T-helper 2 cell (primary cell): ENCODE measurements at places on chromosomes 6 and 20.

DNA sequence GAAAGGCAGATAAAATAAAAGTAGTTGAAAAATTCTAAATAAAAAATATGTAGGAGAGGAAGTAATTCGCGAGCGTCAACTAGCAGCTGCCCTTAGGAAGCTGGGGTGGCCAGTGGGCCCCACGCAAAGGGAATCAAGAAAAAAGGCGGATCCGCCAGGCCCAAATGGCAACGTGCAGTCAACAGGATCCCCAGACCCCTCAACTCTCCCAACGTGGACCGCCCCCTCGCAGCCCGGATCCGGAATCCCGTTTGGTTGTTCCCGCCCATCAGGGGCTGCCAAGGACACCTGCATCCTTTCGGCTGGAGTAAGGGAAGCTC lies 296 bp downstream of the DZANK1 start:
- no peak for DNase-seq

GRCh38 chr6:69279805-69280204 lies 517.0 kb downstream of the LMBRD1 start:
- no peak for DNase-seq

- DNase-seq = no peak
These were observed 401.2 kb downstream of the THBS2 start for GRCh38 chr6:168852376-168852884.

- no peak for DNase-seq
These were observed 306.3 kb upstream of the IRAK1BP1 start for GRCh38 chr6:78561015-78561414.

DNA sequence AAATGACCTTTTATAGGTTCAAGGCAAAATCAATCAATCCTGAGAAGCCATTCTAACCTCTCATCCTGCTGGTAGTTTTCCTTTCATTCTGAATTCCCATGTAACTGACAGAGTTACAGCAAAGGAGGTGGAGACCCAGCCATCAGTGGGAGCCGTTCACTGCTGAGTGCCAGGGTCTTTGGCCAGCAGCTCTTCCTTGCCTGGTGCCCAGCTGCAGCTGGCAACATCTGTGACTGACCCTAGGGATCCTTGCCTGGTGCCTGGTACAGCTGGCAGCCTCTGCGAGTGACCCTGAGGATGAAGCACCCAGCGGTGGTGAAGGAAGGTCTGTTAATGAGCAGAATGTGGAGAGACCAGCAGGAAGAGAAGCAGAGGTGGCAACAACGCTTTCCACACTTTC lies 314.6 kb downstream of the THBS2 start:
- no peak for DNase-seq

DNA sequence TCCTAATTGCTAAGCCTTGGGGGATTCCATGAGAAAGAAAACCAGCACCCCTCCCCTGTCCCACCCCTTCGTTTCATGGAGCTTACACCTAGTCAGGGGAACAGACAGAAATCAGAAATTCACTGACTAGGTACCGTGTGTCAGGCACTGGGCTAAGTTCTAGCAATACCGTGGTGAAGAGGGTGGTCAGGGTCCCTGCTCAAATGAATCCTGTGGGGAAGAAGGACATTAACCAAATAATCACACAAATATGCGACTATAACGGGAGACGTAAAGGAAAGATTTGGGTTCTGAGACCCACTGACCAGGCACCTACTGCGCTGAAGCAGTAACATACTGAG lies 65.1 kb upstream of the TOP1 start:
- DNase-seq = no peak

DNA sequence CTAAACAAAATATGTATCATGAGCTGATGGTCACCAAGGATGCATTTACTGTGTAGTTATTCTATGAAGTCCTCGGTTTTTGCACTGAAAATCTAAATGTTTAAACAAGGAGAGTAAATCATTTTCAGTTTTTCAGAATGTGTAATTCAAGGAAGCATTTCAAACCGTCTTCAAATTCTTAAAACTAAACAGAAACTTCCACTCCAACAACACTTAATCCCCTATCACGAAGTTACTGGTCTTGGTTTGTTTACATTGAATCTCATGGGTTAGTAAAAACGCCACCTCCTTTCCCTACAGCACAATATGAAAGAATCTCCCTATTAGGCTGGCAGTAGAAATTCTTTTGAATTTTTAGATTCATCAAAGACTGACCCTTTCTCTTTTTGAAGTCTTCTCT lies 192.9 kb downstream of the AIG1 start:
- no peak for DNase-seq

DNA sequence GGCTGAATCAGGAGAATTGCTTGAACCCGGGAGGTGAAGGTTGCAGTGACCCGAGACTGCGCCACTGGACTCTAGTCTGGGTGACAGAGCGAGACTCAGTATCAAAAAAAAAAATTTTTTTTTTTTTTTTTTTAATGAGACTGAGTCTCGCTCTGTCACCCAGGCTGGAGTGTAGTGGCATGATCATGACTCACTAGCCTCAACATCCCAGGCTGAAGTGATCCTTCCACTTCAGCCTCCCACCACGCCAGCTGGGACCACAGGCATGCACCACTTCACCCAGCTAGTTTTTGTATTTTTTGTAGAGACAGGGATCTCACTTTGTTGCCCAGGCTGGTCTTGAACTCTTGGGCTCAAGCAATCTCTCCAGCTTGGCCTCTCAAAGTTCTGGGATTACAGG lies 53.3 kb downstream of the MYO6 start:
- no peak for DNase-seq

DNA sequence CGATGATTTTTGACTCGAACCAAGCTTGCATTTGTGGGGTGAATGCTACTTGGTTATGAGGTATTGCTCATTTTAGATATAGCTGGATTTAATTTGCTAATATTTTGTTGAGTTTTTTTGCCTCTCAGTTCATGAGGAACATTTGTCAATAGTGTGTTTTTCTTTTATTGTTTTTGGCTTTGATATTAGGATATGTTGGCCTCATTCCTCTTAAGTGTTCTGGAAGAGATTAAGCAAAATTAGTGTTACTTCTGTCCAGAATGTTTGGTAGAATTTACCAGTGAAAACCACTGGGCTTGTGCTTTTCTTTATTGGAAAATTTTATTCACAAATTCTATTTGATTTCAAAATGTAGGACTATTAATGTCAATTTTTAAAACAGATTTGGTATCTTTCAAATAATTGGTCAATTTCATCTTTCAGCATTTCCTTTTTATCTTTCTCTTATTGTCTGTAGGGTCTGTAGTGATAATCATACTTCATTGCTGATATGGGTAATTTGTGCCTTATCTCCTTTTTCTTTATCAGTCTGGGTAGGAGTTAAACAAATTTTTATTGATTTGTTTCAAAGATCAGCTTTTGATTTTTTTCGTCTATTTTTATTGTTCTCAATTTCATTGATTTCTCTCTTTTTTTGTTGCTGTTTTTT lies 14.1 kb downstream of the AIG1 start:
- DNase-seq = no peak

DNA sequence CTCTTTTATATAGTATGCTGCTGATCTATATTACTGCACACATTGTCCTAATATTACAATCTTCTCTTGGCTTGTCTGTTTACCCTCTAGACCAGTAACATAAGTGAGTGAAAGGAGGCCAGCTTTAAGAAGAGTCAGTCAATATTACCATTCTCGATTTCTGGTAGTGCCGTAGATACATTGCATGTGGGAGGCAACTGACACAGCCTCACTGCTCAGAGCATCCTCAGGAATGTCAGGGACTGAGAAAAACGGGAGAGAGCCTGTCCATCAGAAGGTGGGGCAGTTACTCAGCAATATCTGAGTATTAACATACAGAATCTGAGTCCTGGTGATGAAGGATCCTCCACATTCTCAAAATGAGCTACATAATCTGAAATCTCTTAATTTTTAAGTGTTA lies 259.9 kb downstream of the GJA1 start:
- DNase-seq = no peak

GRCh38 chr6:101537753-101538316 lies 144.3 kb downstream of the GRIK2 start:
- no peak for DNase-seq

DNA sequence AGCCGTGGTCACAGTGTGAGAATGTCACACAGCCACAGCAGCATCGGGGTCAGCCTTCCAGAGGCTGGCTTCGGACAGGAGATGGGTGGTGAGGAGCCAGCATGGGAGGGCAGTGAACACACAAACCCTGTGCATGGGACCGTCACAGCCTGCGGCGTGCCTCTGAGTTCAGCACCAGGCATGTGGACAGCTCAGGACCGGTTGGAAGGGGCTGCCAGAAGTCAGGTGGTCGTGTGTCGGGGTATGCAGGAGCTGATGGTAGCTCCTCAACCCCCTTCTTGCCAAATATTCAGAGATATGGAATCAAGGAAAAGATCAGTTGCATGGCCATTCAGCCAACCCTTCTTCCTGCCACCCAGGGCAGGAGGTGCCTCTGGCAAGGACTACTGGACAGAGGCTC lies 28.2 kb downstream of the MYT1 start:
- DNase-seq = no peak

- DNase-seq = no peak
These were observed 68.6 kb downstream of the BCKDHB start for GRCh38 chr6:80174900-80175572.

DNA sequence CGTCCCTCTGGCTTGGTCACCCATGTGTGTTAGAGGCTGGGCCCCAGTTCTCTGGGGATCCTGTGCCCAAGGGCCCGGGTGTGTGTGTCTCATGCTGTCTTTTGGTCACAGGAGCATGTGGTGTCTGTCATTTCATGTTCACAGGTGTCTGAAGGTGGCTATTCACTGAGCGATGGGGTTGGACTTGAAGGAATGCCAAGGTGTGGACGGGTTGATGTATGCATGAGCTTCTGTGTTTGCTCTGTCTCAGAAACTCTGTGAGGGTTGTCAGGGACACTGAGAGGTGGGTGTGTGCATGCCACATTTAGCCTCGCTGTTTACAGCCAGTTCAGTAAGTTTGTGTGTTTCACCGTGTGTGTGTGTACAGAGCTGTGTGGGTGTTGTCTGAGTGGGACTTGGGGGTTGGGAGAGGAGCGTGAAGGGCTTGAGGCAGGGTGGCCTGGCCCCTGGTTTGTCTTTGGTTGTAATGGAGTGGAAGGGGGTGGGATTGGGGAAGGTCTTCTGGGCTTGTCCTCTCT lies 1.2 kb downstream of the DDR1 start:
- no peak for DNase-seq

DNA sequence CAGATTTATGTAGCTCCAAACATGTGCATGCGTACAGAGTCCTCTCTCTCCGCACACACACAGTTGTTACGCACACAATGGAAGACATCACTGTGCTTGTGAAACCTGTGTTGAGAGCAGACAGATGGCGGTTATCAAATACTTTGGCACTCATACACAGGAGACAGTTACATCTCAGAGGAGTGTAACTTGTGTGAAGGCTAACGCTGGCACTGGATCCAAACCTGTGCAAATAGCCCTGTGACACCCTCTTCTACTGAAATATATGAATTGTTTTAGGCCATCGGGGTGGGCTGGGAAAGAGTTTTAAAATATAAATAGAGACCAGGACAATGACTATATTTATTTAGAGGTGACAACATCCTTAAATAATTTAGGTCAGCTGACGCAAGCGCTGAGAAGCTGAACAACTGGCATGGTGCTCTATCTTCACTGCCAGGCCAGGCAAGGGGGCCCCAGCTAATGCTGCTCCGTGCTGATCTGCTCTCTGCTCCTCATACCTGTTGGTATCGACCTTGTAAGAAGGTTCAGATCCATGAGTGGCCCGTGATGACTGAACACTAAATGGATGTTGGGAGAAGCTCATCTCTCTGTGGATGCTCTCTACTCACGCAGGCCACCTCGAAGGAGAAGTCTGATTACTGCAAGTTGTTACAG lies 69.4 kb downstream of the FOXC1 start:
- DNase-seq = no peak

DNA sequence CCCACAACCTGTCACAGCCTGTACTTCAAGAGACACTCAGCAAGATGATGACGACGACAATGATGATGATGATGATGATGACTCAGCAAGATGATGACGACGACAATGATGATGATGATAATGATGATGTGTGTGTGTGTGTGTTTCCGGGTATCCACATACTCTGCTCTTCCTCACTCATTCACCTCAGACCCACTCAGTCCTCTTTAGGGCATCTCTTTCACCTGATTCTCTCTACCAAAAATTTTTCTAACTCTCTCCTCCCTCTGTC lies 1.2 kb upstream of the EIF6 start:
- DNase-seq = peak; percentile 36

DNA sequence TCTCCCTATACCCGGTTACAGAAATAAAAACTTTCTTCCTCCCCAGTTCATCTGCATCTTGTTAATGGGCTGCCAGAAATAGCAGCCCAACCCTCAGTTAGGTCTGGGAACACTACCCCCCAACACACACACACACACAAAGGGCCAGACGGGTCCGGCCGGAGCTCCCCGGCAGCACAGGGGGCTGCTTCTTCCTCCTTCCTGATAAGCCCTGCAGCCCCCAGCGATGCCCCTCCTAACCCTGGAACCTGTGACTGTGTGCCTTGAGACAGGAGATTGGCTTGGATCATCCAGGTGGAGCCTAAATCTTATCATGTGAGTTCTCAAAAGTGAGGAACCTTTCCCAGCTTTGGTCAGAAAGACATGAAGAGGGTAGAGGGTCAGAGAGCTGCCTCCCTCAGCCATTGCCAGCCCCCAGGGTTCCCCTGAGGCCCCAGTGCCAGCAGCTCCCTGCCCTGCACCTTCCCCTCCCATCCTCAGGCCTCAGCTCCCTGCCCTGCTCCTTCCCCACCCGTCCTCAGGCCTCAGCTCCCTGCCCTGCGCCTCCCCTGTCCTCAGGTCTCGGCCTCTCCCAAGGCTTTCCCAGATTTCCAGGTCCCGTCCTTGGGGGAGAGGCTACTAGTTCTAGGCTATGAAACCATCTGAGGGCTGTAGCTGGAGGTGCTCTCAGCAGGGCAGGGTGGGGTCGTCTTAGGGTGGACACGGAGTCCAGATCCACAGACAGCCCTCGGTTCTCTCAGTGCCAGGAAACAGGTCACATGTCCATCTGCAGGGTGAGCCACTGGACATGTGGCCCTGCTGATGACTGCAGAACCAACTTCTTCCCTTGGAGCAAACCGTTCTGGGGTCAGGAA lies 34.5 kb upstream of the CST7 start:
- DNase-seq = no peak

DNA sequence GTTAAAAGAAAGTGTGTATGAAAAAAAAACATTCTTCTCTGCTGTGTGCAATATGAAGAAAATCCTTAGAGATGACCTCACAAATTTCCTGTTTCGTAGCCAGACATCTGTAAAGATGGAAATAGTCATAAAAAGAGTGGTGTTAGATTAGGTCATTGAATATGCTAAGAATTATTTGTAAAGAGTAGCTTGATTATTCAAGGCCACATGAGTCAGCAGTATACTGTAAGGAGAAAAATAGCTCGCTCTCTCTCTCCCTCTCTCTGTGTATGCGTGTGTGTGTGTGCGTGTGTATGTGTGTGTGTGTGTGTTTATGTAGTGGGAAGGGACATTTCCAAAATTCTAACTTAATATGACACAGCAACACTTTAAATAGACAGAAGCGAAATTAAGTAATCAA lies 78.8 kb downstream of the PTCHD4 start:
- no peak for DNase-seq

DNA sequence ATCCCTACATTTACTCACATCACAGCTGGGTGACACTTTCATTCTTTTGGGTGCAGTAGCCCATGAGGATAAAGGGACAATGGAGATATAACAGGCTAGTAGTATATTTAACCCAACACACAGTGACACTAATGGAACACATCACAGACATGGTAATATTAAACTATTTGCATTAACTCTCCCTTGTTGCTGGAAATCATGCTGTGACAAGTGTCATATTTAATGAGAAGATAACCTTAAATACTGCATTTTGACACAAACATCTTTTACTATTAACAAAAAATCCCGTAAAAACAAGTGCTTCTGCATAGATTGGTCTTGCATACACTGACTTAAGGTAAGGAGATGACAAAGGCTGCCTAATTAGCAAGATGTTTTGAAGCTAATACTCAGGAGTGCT lies 45.5 kb downstream of the CNR1 start:
- no peak for DNase-seq
